ENCODE measurements at places on chromosomes 12 and 14. TPM values are rescaled to one million over a fixed set of nuclear protein-coding genes. Genes with fewer than 3 reads are reported as not detected.

The KRT80 gene
- polyA plus RNA-seq: not detected

The KRT86 gene
- polyA plus RNA-seq: 12.5 TPM

The ACSM4 gene
- polyA plus RNA-seq: not detected

The KLRG1 gene
- 569 TPM for polyA plus RNA-seq

The AMN gene
- polyA plus RNA-seq: 0.52 TPM

The RXYLT1 gene
- polyA plus RNA-seq: 17.3 TPM

The ESRRB gene
- polyA plus RNA-seq: not detected

The ERP27 gene
- 2.5 TPM for polyA plus RNA-seq

The CLMN gene
- polyA plus RNA-seq: not detected

The SLCO1B1 gene
- polyA plus RNA-seq: not detected

The PTGR2 gene
- 1.6 TPM for polyA plus RNA-seq

The SIX6 gene
- not detected for polyA plus RNA-seq

The CACNA1C gene
- polyA plus RNA-seq: 0.12 TPM

The C14orf39 gene
- not detected for polyA plus RNA-seq

The KIF21A gene
- polyA plus RNA-seq: 1.3 TPM

The AHNAK2 gene
- polyA plus RNA-seq: not detected

The PTCSC3 gene
- polyA plus RNA-seq: not detected

The BCL7A gene
- polyA plus RNA-seq: 0.48 TPM

The NTN4 gene
- polyA plus RNA-seq: not detected

The AKAP3 gene
- not detected for polyA plus RNA-seq

The TAS2R8 gene
- not detected for polyA plus RNA-seq

The GDF3 gene
- not detected for polyA plus RNA-seq

The MMAB gene
- polyA plus RNA-seq: 61.6 TPM

The GPX2 gene
- polyA plus RNA-seq: not detected

The MGST1 gene
- 0.63 TPM for polyA plus RNA-seq

The HOXC11 gene
- not detected for polyA plus RNA-seq

The TCL1B gene
- polyA plus RNA-seq: not detected

The KRT85 gene
- not detected for polyA plus RNA-seq

The DTX3 gene
- 8.1 TPM for polyA plus RNA-seq

The HOXC12 gene
- polyA plus RNA-seq: not detected

The OTX2 gene
- polyA plus RNA-seq: not detected

The MFAP5 gene
- polyA plus RNA-seq: not detected

The MORN3 gene
- polyA plus RNA-seq: 3.4 TPM

The MYO1A gene
- not detected for polyA plus RNA-seq
